Mesendoderm (in vitro differentiated cells): ENCODE measurements at places on chromosomes 6 and 20.

- DNase-seq: no peak
- no peaks in the 10 kb centered on the region for H3K27me3 ChIP-seq
- no peaks in the 10 kb centered on the region for H3K36me3 ChIP-seq
- H3K27ac ChIP-seq: no peak overlapping the region
- H3K4me1 ChIP-seq: peaks cover 3% of the 10 kb centered on the region
Measured at GRCh38 chr6:110036408-110037302, 58.5 kb downstream of the GPR6 start.

DNA sequence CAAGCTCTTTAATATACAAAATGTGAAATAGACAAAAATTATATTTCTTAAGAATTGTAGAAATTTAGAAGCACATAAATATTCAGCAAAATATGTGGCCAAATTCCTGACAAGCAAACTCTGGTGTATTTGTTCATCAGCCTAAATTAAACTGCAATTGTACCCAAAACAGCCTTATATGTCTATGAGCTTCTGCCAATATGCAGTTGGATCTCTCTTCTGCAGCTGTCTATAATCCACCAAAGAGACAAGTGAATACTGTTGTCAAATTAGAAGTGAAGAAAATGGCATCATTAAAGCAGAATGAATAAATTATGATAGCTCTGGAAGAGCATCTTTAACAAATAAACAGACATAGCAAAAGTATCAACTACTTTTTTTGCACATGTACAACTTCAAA, 755.7 kb downstream of the GRIK2 start:
- DNase-seq: no peak
- no peaks in the 10 kb centered on the region for H3K27me3 ChIP-seq
- H3K4me3 ChIP-seq: no peak overlapping the region
- no peak overlapping the region for H3K27ac ChIP-seq
- no peaks in the 10 kb centered on the region for H3K36me3 ChIP-seq

DNA sequence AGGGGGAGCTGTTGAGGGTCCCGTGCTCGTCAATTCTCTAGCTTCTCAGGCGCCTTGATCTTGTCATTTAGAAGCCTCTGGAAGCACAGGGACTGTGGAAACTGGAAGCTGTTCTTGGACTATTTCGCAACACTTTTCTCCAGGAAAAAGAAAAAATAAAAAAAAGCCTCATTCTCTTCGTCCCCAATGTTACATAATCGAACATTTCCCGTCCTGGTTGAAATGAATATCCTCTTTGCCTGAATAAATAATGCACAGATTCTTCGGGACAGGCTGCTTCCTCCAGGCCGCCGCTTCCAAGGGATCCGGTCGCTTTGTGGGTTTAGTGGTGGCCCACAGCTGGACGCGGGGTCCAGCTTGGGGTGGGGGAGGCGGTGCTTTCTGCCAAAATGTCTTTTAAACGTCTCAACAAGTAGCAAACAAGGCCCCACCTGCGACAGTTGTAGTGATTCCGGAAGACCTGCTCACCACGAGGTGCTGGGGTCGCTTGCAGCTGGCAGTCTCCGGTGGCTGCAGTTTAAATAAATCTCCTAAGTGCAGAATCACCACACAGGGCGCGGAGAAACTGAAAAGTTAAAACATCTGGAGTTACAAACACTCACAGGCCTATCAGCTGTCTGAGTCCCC, 125.9 kb upstream of the ESR1 start:
- no peak for DNase-seq
- H3K36me3 ChIP-seq: no peaks in the 10 kb centered on the region
- H3K4me3 ChIP-seq: no peak overlapping the region
- peaks cover 5% of the 10 kb centered on the region for H3K4me1 ChIP-seq

DNA sequence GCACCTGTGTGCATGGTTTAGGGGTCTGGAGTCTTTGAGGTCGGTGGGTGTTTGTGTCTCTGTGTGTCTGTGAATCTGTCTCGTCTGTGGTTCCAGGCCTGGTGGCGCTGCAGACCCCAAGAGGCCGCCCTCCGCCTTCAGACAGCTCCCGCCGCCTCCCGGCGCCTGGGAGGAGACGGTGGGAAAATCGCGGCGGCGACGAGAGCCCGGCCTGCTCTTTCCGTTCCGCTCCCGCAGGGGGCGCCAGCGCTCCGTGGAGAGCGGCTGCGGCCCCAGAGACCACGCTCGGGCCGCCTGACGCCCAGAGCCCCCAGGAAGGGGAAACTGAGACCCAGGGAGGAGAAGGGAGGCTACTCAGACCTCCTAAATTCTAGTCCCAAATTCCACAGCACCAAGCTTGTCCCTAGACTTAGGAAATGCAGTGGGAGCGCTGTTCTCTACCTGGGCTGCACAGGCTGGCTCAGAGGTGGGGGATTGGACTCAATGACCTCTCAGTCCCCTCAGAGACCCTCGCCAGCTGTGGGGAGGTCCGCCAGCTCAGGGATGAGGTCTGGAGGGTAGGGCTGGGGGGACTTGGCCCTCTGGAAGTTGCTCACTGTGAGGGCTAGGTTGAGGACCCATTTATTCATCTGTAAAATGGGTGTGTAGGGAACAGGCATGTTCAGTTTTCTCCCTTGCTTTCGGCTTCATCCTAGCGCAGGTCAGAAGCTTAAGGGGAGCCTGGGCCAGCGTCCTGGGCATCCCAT, 36.9 kb upstream of the BLCAP start:
- DNase-seq: peak; percentile 53
- no peaks in the 10 kb centered on the region for H3K36me3 ChIP-seq
- no peak overlapping the region for H3K27ac ChIP-seq
- peaks cover 10% of the 10 kb centered on the region for H3K4me1 ChIP-seq

DNA sequence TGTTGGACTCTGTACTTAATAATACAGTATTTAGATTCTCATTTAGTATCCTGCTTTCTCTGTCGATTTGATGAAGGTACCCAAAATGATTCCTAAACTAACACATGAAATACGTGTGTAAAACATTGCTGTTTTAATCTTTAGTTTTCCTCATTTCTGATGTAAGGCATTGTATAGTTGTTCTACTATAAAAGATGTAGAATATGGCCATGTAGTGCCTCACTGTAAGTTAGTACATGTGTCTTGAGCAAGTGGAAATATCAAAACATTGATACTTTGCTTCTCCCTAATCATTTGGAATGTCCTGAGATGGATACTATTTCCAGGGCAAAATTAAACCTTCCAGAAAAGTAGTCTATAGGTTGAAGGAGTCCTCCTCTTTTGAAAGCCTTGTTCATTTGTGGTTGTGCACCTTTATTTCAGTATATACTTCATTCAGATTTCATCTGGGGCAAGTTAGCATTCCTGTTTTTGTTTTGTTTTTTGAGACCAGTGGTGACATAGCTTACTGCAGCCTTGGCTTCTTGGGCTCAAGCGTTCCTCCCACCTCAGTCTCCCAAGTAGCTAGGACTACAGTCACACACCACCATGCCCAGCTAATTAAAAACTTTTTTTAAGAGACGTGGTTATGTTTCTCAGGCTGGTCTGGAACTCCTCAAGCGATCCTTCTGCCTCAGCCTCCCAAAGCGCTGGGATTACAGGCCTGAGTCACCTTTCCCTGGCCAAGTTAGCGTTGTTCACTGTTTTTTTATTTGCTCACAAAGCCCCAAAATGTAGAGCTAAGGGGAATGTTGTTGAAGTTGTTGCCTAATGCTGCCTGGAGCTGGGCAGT, 11.6 kb downstream of the SRSF3 start:
- H3K4me3 ChIP-seq: no peak overlapping the region
- no peak overlapping the region for H3K27ac ChIP-seq
- H3K36me3 ChIP-seq: peaks cover 24% of the 10 kb centered on the region
- no peaks in the 10 kb centered on the region for H3K27me3 ChIP-seq
- no peak for DNase-seq

- no peaks in the 10 kb centered on the region for H3K27me3 ChIP-seq
- no peak overlapping the region for H3K27ac ChIP-seq
- no peaks in the 10 kb centered on the region for H3K36me3 ChIP-seq
- DNase-seq: no peak
- no peaks in the 10 kb centered on the region for H3K4me1 ChIP-seq
Measured at GRCh38 chr20:2364044-2364443, 16.7 kb upstream of the TGM6 start.

- no peak overlapping the region for H3K4me3 ChIP-seq
- no peaks in the 10 kb centered on the region for H3K36me3 ChIP-seq
- H3K27ac ChIP-seq: no peak overlapping the region
- H3K27me3 ChIP-seq: no peaks in the 10 kb centered on the region
- no peaks in the 10 kb centered on the region for H3K4me1 ChIP-seq
Measured at GRCh38 chr6:3326184-3326971, 67.6 kb downstream of the PSMG4 start.

GRCh38 chr6:170048615-170049256, 242.1 kb downstream of the DLL1 start:
- no peaks in the 10 kb centered on the region for H3K4me1 ChIP-seq
- H3K36me3 ChIP-seq: no peaks in the 10 kb centered on the region
- no peak overlapping the region for H3K4me3 ChIP-seq
- DNase-seq: no peak
- no peaks in the 10 kb centered on the region for H3K27me3 ChIP-seq

- no peak overlapping the region for H3K27ac ChIP-seq
- H3K4me1 ChIP-seq: no peaks in the 10 kb centered on the region
- H3K4me3 ChIP-seq: no peak overlapping the region
Measured at GRCh38 chr6:167968091-167968490, 29.4 kb upstream of the KIF25 start.

DNA sequence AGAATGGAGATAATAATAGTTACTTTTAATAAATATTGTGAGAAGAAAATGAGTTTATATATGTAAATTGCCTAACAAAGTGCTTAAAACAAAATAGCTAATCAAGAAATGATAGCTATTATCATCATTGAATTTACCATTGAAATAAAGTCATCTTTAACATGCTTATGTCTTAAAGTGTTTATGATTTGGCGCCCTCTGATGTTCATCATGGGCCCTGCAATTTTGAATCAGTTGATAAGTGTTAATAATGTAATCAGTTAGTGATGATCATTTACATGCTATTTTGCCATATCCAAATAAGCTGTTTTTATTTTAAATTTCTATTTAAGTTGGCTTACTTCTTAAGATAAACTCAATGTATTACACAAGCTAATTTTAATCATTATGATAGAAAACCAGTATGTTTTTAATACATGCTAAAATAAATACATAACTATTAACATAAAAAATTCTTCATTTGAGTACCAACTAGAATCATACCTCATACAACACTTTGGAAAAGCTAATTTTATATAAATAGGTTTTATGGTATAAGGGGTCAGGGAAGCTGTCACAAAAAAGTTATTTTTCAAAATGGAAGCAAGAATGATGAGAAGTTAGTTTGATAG, 39.2 kb upstream of the TPD52L1 start:
- no peak overlapping the region for H3K27ac ChIP-seq
- H3K4me1 ChIP-seq: no peaks in the 10 kb centered on the region
- no peaks in the 10 kb centered on the region for H3K36me3 ChIP-seq
- H3K4me3 ChIP-seq: no peak overlapping the region
- H3K27me3 ChIP-seq: no peaks in the 10 kb centered on the region

GRCh38 chr6:108966251-108966650, 118.0 kb downstream of the ARMC2 start:
- no peak for DNase-seq
- H3K27ac ChIP-seq: no peak overlapping the region
- no peaks in the 10 kb centered on the region for H3K4me1 ChIP-seq
- no peaks in the 10 kb centered on the region for H3K36me3 ChIP-seq

DNA sequence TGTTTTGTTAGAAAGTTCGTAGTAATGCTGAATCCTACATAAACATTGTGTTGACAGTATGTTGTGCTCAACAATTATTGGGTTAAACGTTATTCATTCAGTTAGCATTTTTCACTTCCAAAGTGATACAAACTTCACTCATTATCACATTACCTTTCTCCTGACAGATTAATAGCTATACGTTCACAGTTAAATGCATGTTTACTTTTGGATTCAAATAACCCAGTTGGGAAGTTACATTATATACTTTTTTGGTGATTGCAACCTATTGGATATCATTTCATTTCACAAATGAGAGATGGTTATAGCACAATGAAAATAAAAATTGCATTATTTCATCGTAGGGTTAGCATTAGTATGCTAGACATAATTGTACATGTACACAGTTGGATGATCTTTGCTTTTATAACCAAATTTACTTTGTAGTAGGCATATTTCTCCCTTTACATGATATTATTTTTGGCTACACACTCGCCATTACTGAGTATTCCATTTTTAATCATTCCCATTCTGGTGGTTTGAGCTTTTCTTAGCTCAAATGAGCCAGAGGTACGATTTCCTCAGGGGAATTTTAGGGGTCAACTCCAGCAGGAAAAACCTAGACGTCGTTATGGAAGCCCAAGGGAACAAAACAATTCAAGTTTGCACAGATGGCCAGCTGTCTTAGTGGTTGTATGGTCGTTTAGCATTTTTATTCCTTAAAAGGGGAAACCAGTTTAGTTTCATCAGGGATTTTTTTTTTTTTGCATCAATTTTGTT, 2.1 kb upstream of the HIVEP1 start:
- no peak for DNase-seq
- no peaks in the 10 kb centered on the region for H3K36me3 ChIP-seq
- no peaks in the 10 kb centered on the region for H3K27me3 ChIP-seq
- peak overlapping the region; percentile 95 for H3K27ac ChIP-seq
- peak overlapping the region; percentile 15 for H3K4me3 ChIP-seq

DNA sequence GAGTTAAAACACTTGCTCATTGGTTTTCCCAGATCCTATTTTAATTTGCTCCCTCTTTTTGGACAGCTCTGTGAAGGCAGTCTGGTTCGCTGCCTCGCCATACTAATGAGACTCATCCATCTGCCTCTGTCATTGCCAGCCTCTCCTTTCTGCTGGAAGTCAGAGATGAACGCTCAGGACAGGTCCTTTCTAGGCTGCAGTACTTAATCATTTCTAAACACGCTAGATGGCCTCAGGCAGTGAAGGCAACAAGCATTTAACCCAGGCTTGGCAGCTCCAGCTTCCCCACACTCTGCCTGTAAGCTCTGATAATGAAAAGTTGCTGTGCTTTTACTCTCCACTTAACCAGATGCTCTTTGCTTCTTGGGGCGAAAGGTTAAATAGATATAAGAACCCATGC, 286.7 kb upstream of the POU3F2 start:
- no peaks in the 10 kb centered on the region for H3K4me1 ChIP-seq
- H3K4me3 ChIP-seq: no peak overlapping the region
- H3K27me3 ChIP-seq: no peaks in the 10 kb centered on the region
- no peak for DNase-seq
- no peak overlapping the region for H3K27ac ChIP-seq

- H3K4me1 ChIP-seq: no peaks in the 10 kb centered on the region
- H3K27me3 ChIP-seq: no peaks in the 10 kb centered on the region
- no peaks in the 10 kb centered on the region for H3K36me3 ChIP-seq
- no peak overlapping the region for H3K4me3 ChIP-seq
- DNase-seq: no peak
Measured at GRCh38 chr6:154842833-154843232, 109.6 kb downstream of the SCAF8 start.

- no peak overlapping the region for H3K4me3 ChIP-seq
- H3K27ac ChIP-seq: no peak overlapping the region
- no peaks in the 10 kb centered on the region for H3K36me3 ChIP-seq
- no peaks in the 10 kb centered on the region for H3K27me3 ChIP-seq
Measured at GRCh38 chr6:150185732-150186117, 42.9 kb downstream of the PPP1R14C start.

GRCh38 chr20:13800728-13801134, 15.9 kb downstream of the NDUFAF5 start:
- no peak for DNase-seq
- no peaks in the 10 kb centered on the region for H3K4me1 ChIP-seq
- H3K27ac ChIP-seq: no peak overlapping the region
- peaks cover 7% of the 10 kb centered on the region for H3K36me3 ChIP-seq
- no peaks in the 10 kb centered on the region for H3K27me3 ChIP-seq
- no peak overlapping the region for H3K4me3 ChIP-seq
